ENCODE measurements at places on chromosomes 13 and 19.

DNA sequence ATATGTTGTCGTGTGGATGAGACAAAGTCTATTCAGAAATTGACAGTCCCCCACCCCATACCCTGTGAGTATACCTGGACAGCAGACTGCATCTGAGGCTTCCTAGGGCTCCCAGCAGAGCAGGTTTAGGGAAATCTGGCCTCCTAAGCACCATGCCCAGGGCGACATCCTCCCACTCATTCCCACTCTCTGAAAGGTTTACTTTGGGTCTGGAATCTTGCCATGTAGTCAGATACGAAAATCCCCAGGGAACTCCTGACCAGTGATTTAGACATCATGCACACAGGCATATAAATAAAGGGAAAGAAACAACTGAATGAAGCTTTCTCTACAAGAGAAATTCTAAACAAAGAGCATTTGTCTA, 717 bp upstream of the NALCN start:
- DNase-seq = no peak

DNA sequence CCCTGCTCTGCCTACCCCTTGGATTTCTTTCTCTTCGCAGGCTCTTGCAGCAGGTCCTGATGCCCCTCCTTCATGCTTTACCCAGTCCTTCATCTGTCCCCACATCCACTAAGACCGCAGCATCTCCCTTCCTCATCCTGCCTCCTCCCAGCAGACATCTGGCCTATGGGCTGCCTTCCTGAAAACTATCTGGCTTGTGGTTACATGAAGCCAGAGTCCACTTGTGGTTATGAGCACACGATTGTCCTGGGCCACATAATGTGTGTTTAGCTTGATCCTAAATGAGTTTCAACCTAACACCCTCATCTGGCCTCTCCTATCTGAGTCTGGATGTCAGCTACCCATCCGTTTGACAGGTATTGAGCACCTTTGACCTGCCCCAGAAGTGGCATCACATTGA, 5.5 kb upstream of the ZNF175 start:
- DNase-seq = no peak

- no peak for DNase-seq
Observed at GRCh38 chr19:3482507-3483225, 575 bp downstream of the SMIM44 start.

GRCh38 chr13:45393941-45394570, 24.1 kb downstream of the SLC25A30 start:
- no peak for DNase-seq

DNA sequence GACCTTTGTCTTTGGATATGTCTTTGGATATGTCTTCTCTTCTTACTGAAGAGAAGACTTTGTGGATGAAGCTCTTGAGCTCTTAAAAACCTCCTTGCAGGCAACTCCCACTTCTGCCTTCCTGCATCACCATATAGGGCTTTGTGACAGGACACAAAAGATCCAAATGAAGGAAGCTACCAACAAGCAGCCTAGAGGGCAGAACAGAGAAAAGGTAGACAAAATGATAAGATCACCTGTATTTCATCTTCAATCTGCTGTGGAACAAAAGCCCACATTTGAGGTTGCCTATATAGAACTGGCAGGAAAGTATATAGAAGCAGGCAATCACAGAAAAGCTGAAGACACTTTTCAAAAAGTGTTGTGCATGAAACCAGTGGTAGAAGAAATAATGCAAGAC, 42.5 kb downstream of the N4BP2L1 start:
- no peak for DNase-seq

DNA sequence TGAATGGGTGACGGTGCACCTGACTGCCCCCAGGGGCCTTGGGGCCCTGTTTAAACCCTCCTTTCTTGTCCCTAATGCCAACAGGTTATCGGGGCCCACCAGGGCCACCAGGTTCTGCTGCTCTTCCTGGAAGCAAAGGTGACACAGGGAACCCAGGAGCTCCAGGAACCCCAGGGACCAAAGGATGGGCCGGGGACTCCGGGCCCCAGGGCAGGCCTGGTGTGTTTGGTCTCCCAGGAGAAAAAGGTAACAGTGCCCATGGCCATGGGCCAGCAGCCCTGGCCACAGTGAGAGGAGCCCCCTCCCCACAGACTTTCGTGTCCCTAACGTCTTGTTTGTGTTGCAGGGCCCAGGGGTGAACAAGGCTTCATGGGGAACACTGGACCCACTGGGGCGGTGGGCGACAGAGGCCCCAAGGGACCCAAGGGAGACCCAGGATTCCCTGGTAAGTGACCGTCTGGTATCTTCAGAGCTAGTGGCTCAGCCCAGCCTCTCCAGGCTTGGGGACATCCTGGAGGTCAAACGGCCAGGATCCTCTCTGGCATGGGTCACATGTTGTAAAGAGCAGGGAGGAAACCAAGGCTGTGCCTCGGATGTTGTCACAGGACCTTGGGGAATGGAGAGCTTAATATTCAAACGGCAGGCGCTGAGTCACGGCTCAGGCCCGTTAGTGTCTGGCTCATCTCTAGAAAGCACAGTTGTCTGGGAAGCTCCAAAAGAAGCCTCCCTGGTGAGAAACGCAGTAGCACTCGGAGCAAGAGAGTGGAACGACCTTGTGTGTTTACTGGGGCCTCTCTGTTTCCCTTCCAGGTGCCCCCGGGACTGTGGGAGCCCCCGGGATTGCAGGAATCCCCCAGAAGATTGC, 58.3 kb downstream of the RAB20 start:
- no peak for DNase-seq

DNA sequence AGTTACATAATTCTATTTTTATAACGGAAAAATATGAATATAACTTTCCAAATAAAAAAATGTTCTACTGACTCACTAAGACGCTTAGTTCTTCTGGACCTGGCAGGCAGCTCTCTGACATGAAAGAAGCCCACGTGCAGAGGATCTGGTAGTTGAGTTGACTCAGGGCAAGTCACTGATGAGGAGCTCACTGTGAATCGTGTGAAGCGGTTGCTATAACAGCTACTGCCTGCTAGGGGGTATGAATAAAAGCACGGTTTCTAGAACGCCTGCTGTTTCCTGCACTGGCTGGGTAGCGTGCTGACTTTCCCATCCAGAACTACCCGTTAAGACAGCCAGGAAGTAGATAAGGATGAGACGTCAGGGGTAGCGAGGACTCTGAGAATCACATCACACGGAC, 54.7 kb upstream of the WASF3 start:
- no peak for DNase-seq

- DNase-seq = no peak
Observed at GRCh38 chr19:40831502-40832430, 18.5 kb downstream of the CYP2A6 start.

DNA sequence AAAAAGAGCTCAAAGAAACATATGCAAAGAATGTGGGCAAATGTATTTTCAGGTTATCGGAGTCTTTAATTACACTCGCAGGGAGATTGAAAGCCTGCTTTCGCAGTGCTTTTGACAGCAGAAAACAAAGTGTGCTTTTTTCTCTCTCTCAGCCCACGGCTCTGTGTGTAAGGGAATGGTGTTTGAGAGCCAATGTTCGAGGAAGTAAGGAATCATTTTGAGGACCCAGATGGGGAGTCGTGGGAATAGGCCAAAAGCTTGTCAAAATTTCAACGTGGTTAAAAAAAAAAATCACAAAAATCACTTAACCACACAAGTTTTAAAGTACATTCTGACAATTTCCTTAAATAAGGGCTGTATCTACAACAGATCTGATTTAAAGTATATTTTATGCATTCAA, 197.1 kb upstream of the IRS2 start:
- DNase-seq = no peak

GRCh38 chr19:35657904-35658700, 8.2 kb upstream of the UPK1A start:
- no peak for DNase-seq

DNA sequence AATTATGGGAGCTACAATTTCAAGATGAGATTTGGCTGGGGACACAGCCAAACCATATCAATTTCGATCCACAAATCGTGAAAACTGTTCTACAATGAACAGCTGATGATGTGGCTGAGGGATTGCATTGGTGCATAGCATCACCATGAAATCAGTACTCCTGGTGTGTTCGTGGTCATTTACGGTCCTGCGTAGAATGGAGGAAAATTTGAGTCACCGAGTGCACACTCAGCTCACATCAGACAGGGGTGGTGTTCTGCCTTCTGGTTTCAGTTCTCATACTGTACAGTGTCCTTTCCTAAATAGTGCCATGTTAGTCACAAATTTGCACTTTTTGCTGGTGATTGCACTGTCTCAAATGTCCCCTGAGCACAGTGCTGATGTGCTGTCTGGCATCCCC, 39.2 kb downstream of the MYH14 start:
- DNase-seq = no peak

DNA sequence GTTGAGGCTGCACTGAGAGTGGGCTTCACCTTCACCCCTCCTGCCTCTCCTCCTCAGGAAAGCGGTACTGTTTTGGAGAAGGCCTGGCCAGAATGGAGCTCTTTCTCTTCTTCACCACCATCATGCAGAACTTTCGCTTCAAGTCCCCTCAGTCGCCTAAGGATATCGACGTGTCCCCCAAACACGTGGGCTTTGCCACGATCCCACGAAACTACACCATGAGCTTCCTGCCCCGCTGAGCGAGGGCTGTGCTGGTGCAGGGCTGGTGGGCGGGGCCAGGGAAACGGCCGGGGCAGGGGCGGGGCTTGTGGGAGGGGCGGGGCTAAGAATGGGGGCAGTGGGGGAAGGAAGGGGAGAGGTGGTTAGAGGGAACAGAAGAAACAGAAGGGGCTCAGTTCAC, 7.5 kb downstream of the CYP2A13 start:
- DNase-seq = no peak

DNA sequence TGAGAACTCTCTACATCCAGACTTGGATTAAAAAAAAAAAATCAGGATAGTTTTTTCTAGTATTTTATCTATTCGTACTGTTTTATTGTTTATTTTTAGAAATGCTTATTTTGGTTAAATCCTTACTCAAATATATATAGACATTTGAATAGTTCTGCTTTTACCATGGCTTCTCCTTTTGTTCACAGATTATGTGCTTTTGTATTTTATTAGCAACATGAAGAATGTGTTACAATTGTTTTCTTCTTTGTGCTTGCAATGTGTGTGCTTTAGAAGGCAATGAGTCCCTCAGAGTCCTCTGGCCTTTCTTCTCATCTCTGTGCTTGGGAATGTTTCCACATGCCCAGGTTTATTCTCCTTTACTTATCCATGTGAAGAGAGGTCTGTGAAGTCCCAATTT, 324.0 kb downstream of the KCNRG start:
- DNase-seq = no peak

DNA sequence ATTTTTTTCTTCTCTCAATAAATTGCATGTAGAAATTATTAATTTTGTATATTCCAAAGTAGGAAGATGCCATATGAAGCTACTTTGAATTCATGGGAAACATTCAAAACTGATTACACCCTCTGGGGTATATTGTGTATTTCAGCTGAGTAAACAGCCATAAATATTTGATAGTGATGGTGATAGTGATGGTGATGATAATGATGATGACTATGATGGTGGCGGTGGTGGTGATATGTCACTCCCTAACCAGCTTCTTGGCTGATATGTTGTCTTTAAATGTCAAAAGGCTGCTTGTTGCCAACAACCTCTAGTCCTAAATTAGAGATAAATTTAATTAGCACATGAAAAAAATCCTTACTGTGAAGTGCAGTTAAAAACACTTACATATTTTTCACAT, 102.0 kb downstream of the LRCH1 start:
- DNase-seq = no peak

DNA sequence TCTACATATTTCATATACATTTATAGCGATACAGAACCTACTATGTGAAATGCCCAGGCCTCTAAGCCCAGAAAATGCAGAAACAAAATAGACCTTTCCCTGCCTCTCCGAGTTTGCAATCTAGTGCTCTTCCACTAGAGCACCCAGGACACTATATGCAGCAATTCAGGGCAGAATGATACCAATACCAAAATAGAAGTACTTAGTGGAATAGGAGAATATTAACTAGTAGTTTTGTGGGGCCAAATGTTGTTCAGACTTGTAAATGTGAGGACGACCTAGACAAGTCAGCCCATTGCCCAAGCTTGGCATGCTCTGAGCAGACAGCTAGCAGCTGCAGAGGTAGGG, 35.8 kb upstream of the FLT1 start:
- no peak for DNase-seq

DNA sequence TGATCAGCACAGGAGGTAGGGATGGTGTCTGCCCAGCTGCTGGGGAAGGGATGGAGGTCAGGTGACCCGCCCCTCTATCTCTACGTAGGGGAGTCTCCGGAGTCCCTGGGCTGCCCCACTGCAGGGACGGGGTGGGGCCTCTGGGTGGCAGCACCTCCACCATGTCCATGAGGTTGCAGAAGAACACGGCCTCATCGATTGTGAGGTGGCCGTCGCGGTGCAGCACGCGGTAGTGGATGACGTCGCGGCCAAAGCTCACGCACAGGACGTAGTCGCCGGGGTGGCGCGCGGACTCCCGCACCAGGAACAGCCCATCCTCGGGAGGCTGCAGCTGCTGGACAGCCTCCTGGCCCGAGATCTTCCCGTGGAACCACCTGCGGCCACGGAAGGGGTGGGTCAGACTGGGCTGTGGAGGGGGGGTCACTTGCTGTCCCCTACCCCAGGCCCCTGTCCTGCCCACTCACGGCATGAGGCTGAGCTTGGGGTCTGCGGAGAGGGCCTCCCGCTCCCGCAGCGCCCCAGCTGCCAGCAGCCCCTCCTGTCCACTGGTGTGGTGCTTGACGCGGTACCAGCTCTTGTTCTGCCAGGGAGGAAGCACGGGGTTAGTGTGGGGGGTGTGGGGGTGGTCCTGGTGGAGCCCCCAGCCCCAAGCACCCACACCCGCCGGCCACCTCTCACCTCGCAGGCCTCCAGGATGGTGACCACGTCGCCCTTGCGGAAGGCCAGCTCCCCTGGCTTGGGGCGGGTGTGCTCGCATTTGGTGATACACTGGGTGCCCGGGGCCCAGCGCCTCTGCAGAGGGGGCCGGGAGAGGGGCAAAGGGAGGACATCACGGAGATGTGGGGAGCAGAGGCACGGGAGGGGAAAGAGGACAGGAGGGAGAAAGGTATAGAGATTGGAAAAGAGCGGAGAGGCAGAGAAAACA, 2.3 kb downstream of the MATK start:
- no peak for DNase-seq

DNA sequence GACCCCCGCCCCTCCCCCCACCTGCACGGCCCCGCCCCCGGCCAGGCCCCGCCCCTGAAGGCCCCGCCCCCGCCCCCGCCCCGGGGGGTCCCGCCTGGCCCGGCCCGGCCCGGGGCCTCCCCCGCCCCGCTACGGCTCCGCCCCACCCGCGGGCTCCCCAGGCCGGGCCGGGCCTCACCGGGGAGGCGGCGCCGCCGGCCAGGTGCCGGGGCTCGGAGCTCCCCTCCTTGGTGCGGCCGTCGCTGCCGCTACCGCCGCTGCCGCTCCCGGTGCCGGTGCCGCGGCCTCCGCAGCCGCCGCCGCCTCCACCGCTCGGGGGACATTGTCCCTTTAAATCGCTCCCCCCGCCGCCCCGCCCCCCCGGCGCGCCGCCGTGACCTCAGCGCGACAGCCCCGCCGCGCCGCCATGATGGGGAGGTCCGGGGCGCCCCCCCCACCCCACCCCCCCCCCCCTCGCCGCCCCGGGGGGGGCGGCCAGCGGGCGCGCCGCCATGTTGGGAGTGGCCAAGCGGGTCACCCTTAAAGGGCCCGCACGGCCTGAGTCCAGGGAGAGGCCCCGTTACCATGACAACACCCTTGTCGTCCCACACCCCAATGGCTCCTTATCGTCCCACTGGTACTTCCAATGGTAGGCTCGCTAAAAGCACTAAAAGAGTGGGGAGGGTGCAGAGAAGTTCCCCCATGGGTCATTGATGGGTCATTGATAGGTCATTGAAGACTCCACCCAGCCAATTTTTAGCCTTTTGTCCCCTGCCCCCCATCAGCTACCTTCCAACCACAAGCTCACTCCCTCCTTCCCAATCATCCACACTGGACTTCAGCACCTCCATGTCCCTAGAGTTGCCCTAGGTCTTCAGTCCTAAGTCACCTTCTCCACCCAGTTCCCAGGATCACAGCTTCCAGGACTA, at the start of gene WIZ:
TSS of gene WIZ (minus strand) at position 337 of the 908 bp plus-strand sequence. CDS start 1,649 bp downstream, outside the sequence.
- DNase-seq = peak; percentile 71
